Type B pancreatic cell (in vitro differentiated cells): ENCODE measurements at places on chromosomes 2 and 18. TPM values are rescaled to one million over a fixed set of nuclear protein-coding genes. Genes with fewer than 3 reads are reported as not detected.

Gene TMEM37
- total RNA-seq, result 11.8 and 16.4 TPM in 2 replicates

Gene IL36RN
- total RNA-seq, result 12.0 and 17.7 TPM in 2 replicates

Gene CRYBA2
- 77.3 and 179 TPM in 2 replicates for total RNA-seq

DNA sequence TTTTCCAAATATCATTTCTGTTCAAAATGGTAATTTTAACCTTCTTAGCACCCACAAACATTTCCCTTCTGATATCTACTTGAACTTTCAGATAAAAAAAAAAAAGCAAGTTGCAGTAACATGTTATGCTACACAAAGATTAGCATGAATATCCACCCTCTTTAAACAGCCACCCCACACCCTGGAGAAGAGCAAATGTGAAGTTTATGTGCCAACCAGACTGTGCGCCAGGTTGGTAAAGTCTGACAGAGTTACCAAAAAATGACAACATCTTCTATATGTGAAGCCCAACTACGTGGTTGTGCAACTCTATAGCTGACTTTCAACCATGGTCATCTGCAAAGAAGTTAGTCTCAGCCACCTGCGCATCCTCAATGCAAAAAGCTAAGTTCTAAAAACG is 62.6 kb downstream of the BCL11A start:
- DNase-seq, result no peak

- DNase-seq, result no peak
Observed at GRCh38 chr2:238285653-238286082, 2.7 kb downstream of the PER2 start.

GRCh38 chr2:45889053-45889452 is 237.6 kb downstream of the PRKCE start:
- no peak for DNase-seq

GRCh38 chr2:176115883-176116813 is at the start of gene HOXD10:
Gene HOXD10, plus strand, starts transcription at chr2:176116778. Its CDS starts 56 bp downstream, at chr2:176116834.
- DNase-seq, result no peak

GRCh38 chr2:43114210-43114609 is 112.2 kb downstream of the ZFP36L2 start:
- no peak for DNase-seq

GRCh38 chr2:178949151-178949550 is 100.8 kb downstream of the CCDC141 start:
- DNase-seq, result no peak

GRCh38 chr2:203796248-203797010 is 71.1 kb upstream of the CTLA4 start:
- DNase-seq, result no peak

GRCh38 chr2:70957798-70958197 is 20.6 kb upstream of the ANKRD53 start:
- no peak for DNase-seq

DNA sequence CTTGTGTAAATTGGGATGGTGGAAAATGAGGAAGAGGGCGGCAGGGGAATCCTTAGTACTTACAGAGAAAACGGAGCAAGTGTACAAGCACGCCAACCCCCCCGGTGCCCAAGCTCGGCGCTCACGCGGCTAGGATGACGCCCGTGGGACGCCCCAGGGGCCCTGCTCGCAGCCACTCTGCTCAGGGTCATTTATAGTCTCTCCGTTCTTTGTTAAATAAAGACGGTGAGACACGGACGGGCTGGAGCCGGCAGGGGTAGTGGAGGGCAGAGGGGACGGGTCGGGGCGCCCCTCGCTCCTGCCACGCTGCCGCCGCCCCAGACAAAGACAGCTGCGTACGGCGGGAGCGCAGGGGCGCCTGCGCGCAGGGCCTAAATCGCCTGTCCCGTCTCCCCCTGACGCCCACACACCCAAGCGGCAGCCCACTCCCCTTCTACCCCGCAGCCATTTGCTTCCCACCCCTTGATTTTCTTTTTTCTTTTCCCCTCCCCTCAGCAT is 37.8 kb downstream of the PCBP1 start:
- peak; percentile 80 for DNase-seq

DNA sequence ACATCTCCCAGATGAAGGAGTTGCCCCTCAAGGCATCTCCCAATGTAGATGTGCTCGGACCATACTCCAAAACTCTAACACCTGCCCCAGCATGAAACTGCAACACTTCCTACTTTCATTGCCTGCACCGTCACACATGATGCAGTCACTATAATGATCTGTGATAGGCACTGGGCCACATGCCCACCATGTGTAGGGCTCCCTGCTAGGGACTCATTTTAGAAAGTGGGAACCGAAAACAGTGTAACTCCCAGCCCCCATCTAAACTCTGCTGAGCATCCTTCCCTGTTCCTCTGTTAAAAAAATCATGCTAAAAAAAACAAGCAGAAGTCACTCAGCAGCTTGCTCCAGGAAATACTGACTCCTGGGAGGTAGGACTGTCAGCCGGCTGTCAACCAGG is 496.1 kb upstream of the RAB6C start:
- DNase-seq, result no peak

DNA sequence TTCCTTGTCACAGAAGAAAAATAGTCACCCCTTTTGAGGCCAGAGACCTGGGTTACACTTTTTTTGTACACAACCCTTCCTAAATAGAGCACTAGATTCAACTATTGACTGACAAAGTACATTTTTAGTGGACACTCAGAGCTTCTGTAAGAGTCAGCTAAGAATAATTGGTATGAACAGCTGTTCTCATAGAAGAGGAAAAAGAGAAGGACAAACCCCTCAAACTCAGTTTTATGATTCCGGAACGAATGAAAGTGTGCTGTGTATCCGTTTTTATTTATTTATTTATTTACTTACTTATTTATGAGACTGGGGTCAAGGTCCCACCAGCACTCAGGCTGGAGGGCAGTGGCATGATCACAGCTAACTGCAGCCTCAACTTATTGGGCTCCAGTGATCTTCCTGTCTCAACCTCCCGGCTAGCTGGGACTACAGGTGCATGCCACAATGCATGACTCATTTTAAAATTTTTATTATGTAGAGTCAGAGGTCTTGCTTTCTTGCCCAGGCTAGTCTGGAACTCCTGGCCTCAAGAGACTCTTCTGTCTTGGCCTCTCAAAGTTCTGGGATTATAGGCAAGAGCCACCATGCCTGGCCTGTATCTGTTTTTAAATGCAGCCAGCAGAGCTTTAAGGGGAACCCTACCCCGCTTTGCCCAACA is 36.0 kb upstream of the FZD5 start:
- no peak for DNase-seq

DNA sequence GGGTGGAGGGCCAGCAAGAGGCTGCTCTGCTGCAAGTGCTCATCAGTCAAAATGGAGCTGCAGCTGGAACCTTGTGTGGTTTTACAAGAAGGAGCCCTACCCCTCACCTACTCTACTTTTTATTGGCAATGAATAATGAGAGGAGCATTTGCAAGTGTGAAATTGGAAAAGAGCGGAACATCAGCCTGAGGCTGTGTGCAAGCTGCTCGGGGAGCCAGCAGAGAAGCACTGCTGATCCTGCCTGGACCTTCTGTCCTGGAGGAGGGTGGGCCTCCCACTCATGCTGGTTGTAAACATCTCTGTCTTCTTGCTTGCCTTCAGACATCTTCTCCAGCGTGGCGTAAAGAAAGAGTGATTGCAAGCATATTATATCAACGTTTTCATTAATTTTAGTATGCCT is 256.2 kb downstream of the DLGAP1 start:
- DNase-seq, result no peak

GRCh38 chr18:67893916-67894315 is 377.4 kb upstream of the DSEL start:
- no peak for DNase-seq

DNA sequence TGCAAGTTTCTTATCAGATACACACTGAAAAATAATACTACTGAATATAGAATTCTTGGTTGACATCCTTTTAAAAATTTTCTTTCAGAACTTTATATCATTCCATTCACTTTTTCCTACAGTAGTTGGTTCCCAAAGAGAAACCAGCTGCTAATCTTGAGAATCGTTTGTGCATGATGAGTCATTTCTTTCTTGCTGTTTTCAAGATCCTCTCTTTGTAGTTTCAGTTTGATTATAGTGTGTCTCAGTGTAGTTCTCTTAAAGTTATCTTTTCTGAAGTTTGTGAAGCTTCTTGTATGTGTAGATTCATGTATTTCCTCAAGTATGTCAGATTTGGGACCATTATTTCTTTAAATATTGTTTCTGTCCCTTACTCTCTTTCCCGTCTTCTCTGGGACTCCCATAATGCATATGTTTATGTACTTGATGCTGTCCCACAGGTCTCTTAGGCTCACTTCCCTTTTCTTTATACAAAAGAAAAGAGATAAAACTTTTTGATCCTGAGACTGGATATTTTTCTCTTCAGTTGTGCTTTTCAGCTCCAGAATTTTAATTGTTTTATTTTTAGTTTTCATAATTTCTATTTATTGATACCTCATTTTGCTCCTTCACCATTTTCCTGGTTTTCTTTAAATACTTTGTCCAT is 801.0 kb downstream of the TDRD15 start:
- no peak for DNase-seq

GRCh38 chr18:44887227-44887631 is 206.5 kb downstream of the SETBP1 start:
- DNase-seq, result no peak

DNA sequence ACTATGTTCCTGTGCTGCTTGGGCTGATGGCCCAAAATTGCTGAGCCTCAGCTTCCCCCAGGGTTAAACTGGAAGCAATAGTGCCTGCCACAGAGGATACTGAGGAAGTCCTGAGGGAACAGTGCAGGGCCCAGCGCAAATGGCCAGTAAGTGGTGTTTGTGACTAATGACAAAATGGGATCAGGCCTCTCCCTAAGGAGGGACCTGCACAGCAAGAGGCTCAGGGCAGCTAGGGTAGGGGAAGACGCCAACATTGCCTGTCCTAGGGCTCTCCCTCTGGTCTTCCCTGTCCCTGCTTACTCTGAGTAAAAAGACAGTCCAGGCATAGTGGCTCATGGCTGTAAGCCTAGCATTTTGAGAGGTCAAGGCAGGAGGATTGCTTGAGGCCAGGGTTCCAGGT is 37.8 kb downstream of the INO80C start:
- DNase-seq, result no peak

DNA sequence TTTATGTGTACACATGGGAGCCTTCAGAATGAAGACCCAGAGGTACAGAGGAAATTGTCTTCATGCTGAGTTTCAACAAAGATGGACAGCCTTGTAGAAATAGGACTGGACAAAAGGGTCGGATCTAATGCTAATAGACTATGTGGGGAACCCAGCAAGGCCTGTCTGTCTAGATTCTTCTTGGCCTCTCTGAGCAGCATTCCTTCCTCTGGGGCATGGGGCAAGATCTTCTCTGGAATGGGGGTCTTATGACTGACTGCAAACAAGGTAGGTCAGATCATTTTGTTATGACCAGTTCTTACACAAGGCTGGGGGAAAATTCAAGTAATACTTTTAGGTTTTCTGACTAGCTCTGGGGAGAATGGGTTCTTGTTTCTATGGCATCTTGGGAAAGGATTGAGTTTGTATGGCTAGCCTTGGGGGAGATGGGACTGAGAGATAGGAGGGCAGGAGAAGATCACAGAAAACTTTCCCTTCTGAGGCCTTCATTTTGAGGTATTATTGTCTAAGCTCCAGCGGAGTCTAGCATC is 14.3 kb downstream of the SPATA3 start:
- no peak for DNase-seq

DNA sequence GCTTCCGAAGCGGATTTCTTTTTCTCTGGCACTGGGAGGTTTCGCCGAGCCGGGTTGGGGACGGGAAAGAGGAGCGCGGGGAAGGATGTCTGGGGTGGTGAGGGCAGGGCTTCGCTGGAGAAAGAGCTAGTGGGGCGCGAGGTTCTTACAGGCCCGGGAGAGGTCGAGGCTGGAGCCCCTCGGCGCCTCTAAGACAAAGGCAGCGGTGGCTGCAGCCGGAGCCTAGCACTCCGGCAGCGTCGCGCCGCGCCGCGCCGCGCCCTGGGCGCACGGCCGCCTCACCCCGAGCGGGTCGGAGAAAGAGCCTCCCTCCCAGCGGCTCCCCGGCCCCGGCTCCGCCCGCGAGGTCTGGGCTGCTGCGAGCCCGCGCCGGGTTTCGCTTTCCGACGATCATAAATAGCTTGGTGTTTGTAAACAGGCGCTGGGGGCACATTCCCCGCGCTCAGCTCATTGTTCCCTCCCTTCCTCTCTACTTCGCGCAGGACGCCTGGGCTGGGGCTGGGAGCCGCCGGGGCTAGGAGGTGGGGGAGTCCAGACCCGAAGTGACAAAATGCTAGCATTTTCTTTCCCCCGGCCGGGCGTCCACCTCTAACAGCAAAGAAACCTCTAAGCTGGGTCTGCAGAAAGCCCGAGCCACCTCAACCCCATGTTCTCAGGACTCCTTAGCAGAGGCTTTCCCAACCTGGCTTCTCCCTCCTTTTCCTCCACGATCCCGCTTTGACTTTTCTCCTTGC is 813 bp upstream of the MEIS1 start:
- DNase-seq, result peak; percentile 81

GRCh38 chr2:62558743-62559142 is 52.7 kb upstream of the TMEM17 start:
- DNase-seq, result no peak
